ENCODE measurements at places on chromosomes 1 and 21.

- DNase-seq, result no peak
Observed at GRCh38 chr1:6134206-6134605, 45.9 kb downstream of the CHD5 start.

GRCh38 chr1:82994616-82995263 lies 1004.2 kb downstream of the TTLL7 start:
- no peak for DNase-seq

DNA sequence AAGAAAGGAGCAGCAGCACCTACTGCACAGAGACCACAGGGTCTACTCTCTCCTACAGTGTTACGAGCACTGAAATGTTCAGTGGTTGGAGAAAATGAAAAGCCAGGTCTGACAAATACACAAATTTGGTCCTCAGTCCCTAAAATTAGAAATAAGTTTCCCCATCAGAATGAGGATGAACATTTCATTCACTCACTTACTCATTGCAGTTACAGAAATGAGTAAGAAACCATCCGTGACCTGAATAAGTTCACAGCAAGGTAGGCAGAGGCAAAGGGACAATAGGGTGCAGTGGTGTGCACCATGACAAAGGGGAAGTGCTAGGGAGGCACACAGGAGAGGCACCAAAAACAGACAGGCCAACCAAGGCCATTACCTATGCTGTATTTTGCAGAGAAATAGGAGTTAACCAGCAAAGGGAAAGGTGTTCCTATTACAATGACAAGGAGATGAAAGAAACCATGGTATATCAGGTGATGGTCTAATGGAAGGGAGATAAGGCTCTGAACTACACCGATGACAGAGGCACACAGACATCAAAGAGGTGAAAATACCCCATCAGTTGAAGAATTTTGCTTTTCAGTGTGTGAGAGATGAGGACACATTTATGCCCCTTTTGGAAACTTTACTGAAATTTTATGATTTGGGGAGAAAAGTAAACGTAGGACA lies 29.4 kb downstream of the VAV3 start:
- peak; percentile 33 for DNase-seq

DNA sequence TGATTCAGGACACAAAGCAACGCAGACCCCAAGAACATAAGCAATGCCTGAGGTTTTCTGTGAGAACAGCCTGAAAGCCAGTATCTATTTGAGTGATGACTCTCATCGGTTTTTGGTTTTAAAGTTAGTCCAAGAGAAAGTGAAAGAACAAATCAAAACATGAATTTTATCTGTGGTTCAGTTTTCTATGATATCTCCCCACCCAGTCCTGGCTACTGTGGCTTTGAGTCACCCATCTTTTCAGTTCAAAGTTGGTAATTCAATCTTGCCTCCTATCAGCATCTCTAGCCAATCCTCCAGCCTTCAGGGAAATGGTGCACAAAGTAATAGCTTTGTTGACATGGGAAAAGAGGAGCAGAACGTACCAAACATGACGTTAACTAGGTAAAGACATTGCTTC lies 40.5 kb upstream of the KRTAP19-8 start:
- DNase-seq, result no peak

- no peak for DNase-seq
Observed at GRCh38 chr1:161988413-161988812, 35.3 kb downstream of the OLFML2B start.

Data from activated CD4-positive, alpha-beta T cell treated with anti-CD3 and anti-CD28 coated beads for 24 hours (primary cell).